ENCODE measurements at places on chromosomes 7 and 10. TPM values are rescaled to one million over a fixed set of nuclear protein-coding genes. Genes with fewer than 3 reads are reported as not detected.

Gene MOGAT3
- total RNA-seq = not detected

Gene PVRIG
- total RNA-seq = not detected

Gene PRF1
- total RNA-seq = not detected

Gene VIPR2
- total RNA-seq = not detected

Gene OPALIN
- total RNA-seq = not detected

Gene COMMD3
- total RNA-seq = 52.5 TPM

Gene ZCCHC24
- 4.6 TPM for total RNA-seq

Gene MPP7
- total RNA-seq = 0.07 TPM

Gene CHRM2
- total RNA-seq = not detected

Gene STEAP4
- not detected for total RNA-seq

Gene WNT8B
- 0.03 TPM for total RNA-seq

Gene LRIT1
- total RNA-seq = not detected

Gene UBN2
- total RNA-seq = 2.7 TPM

Gene CCL24
- total RNA-seq = not detected

Gene LRRD1
- not detected for total RNA-seq

Gene DNTT
- not detected for total RNA-seq

Gene ATP5MK
- 511 TPM for total RNA-seq
